ENCODE measurements at places on chromosomes 11 and 22.

DNA sequence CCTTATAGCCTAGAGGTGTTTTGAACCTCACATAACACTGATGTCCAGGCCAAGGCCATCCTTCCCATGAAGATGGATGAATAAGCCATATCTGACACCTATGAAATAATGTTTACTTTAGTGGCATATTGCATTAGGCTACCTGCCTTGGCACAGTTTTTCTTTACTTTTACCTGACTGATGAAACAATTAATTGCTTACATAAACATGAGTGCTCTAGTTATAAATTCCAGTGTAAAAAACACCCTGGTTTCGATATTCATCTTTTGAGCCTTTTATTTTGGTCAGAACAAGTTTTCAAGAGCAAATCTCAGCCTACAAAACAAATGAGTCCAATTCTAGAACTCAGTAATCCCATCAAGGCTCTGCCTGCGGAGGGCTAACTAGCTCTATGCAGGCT, 7.0 kb upstream of the HBE1 start:
- DNase-seq, result peak; percentile 24

GRCh38 chr11:66820901-66821300, 22.3 kb upstream of the RCE1 start:
- no peak for DNase-seq

DNA sequence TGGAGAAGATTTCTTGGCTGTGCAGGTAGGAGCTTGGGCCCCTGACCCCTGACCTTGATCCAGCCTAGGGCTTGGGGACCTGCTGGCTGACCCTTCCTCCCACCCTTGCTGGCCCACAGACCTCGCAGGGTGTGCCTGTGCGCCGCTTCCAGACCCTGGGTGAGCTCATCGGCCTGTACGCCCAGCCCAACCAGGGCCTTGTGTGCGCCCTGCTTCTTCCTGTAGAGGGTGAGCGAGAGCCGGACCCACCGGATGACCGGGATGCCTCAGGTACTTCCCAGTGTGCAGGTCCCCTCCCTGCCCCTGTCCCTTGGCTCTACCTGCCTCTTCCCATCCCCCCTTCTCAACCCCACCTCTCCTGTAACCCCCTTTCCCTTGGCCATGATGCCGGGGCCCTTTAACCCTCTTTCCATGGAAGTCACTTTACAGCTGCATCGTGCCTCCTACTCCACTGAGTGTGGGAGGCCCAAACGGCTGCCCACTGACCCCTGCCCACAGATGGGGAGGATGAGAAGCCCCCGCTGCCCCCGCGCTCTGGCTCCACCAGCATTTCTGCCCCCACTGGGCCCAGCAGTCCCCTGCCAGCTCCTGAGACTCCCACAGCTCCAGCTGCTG, 3.8 kb downstream of the INPPL1 start:
- DNase-seq, result no peak

DNA sequence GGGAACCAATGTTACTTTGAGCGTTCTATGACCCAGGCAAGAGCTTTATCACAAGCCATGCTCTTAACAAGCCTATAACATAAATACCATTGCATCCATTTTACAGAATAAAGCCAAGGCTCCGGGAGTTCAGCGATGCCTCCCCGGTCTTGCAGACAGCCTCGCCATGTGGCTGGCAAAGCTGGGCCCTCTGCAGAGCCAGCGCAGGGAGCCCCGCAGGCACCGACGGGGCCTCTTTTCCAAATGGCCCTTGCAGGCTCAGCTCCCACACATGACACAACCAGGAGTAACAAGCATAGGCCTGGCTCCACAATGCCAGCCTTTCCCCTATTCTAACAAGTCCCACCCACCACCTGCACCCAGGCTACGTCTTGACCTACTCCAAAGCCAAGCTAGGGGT, 72.2 kb upstream of the TSPAN18 start:
- no peak for DNase-seq

- DNase-seq, result no peak
Observed at GRCh38 chr22:17217179-17217578, 2.1 kb downstream of the ADA2 start.

- DNase-seq, result no peak
Observed at GRCh38 chr11:67548555-67549110, 25.4 kb upstream of the CABP2 start.

DNA sequence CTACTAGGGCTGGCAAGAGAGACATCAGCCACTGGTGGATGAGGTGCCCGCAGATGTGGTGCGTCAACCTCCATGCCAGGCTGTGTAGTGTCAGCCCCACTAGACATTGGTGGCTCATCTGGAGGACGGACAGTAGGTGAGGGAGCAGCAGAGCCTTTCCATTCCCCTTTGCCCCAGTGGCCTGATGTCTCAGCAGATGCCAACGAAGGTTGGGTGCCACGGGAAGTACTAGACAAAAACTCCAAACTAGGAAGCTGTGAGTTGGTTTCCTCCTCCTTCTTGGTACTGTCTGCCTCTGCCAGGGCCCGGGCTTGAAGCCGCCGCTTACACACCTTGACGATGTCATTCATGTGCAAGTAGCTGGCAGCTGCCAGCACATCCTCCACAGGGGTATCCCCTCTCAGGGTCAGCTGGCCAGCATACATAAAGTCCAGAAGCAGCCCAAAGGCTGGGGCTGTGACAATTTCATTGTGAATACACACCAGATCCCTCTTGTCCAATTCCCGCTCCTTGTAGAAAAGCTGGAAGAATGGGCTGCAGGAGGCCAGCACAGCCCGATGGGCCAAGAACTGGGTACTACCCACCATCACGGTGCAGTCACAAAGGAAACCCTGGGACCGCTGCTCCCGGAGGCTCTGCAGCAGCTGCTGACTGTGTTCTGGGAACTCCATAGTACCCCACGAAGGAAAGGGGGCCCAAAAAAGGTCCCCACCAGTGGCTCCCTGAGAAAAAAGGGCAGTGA, 795 bp downstream of the ZBTB3 start:
- DNase-seq, result no peak

DNA sequence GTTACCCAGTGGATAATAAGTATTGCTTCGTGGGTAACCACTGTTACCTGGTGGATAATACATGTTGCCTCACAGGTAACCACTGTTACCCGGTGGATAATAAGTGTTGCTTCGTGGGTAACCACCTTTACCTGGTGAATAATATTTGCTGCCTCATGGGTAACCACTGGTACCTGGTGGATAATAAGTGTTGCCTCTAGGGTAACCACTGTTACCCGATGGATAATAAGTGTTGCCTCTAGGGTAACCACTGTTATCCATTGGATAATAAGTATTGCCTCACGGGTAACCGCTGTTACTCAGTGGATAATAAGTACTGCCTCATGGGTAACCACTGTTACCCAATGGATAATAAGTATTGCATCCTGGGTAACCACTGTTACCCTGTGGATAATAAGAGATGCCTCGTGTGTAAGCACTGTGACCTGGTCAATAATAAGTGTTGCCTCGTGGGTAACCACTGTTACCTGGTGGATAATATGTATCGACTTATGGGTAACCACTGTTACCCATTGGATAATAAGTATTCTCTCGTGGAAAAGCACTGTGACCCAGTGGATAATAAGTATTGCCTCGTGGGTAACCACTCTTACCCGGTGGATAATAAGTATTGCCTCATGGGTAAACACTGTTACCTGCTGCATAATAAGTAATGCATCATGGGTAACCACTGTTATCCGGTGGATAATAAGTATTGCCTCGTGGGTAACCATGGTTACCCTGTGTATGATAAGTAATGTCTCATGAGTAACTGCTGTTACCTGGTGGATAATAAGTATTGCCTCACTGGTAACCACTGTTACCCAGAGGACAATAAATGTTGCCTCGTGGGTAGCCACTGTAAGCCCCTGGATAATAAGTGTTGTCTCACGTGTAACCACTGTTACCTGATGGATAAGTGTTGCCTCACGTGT, 20.1 kb upstream of the NXPE4 start:
- DNase-seq, result no peak

DNA sequence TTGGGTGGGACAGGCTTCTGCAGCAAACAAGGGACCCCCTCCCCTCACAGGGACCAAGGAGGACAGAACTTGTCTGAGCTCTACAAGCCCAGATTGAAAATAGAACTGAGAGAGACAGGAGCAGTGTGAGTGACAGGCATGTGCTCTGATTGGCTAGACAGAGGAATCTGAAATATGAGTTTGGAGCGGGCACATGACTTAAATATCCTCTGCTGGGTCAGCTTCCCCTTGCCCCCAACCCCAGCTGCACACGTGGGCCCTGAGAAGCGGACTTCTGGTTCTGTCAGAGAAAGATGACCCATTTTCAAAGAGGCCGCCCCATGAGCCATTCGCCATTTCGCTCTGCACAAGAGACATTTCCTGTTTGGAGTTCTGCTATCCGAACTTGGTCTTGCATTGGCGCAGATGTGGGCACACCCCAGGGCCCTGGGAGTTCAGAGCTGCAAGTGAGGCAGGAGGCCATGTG, 5.3 kb downstream of the TUBA8 start:
- DNase-seq, result no peak

DNA sequence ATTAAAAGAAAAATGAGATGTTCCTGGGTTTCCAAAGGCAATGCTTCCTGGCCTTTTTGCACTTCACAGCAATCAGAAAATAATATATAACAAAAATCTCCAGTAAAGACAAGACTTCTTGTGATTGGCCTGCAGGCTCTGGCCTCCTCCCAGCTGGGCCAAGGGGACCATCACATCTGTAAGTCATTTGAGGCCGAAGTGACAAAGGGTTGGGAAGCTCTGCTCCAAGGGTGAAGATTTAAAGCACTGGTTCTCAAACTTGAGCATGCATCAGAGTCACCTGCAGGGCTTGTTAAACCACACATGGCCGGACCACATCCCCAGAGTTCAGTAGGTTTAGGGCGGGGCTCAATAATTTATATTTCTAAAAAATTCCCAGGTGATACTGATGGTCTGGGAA, 32.1 kb downstream of the ARFGAP2 start:
- DNase-seq, result no peak

DNA sequence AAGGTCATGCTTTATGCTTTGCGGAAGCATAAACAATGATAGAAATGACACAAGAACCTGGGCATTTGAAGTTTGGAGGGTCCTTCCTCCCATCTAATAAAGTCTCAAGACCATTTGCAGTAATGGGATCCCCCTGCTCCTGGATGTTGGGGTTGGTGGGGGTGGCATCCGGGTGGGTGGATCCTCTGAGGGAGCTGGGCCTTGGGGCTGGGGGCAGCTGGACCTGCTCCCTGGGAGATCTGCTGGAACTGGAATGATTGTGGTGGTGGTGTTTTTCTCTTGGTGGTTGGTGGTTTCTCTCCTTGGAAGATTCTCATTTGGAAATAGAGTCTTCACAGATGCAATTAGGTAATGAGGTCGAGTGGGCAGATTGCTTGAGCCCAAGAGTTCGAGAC, 2.2 kb upstream of the NAP1L4 start:
- DNase-seq, result no peak

GRCh38 chr11:75850787-75851186, 35.8 kb downstream of the UVRAG start:
- no peak for DNase-seq

DNA sequence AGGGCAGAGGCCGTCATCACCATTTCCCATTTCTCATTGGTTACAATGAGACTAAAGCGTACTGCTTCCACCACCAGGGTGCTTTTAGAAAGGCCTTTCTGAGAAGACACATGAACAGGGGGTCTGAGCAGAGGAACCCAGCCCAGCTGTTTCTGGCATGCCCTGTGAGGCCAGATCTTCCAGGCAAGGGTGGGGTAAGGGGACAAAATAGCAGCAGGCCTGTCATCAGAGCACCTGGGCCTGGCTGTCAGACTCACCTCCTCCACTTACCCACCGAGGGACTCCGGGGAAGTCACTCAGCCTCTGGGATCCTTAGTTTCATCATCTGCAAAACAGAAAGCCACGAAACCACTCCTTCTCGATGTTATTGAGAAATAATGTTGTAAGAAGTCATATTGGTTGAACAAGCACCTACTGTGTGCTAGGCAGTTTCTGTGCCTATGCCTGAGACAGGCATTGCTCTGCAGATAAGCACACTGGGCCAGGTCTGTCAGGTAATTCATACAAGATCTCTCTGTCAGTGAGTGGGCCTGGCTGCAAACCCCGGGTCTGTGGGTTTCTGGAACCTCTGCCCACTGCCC, 8.8 kb upstream of the WNT11 start:
- DNase-seq, result no peak

DNA sequence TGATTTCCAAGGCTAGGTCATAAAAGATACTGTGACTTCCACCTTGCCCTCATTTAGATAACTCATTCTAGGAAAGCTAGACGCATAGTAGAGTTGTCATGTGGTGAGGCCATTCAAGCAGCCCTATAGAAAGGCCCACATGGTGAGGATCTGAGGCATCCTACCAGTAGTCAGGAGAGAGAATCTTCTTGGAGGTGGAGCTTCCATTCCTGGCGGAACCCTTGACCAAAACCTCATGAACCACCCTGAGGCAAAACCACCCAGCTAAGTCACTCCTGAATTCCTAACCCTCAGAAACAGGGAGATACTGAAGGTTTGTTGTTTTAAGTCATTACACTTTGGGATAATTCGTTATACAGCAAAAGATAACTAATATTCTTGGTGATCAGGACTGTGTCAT, 2.9 kb upstream of the HDHD5 start:
- DNase-seq, result no peak

GRCh38 chr22:35204807-35205775, 52.2 kb upstream of the HMGXB4 start:
- DNase-seq, result no peak

- DNase-seq, result no peak
Observed at GRCh38 chr22:38177044-38177443, 4.6 kb downstream of the PLA2G6 start.

DNA sequence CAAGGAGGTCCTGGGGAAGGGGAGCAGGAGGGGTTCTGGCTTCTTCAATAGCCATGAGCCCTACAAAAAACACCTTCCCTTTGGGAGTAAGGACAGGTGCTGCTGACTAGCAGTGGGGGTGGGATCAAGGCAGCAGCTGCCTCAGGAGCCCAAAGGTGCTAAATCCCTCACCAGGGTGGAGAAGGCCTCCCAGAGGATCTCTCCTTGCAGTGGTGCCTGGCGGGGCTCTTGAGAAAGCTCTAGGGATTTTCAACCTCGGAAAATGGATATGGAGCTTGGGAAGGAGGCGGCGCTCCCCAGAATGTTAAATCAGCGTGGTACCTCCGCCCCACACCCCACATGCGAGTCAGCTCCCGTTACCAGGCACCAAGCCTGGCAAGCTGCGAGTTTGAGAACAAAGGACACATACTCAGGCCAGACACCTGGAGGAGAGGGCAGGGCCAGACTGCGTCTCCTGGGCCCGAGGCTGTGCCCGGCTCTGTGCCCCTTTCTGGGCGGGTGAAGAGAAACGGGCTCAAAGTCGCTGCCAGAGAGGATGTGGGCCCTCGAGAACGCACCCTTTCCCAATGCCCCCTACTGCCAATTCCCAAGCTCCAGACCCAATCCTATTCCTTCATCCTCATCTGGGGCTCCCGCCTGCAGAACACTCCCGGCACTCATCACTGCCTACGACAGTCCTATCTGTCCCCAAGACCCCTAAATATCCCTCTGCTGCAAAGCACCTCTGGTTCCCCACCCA, 139.0 kb downstream of the BRD1 start:
- no peak for DNase-seq

DNA sequence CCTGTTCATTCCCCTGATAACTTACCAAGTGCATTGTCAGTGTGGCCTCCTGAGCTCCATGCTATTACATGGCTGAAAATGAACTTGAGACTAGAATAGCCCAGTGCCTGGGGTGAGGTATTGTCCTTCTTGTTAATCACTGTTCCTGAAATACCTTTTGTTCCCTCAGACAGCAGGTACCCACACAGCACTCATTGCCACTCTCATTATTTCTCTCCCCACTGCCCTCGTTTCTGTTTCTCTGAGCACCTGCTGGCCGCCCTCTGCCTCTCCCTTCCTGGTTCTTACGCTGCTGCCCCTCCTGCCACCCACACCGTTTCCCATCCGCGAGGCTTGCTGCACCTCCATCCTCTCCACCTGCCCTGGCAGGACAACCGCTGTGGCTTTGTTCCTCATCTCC, 36.9 kb upstream of the RAB1B start:
- DNase-seq, result no peak

- DNase-seq, result no peak
Observed at GRCh38 chr11:20015529-20016427, 144.5 kb downstream of the DBX1 start.

Measured in hematopoietic multipotent progenitor cell treated with erythropoietin and hydrocortisone succinate and interleukin-3 and kit ligand, for 8 days (in vitro differentiated cells).